Thyroid gland (tissue), 4 donors: ENCODE measurements at places on chromosomes 12 and 14.

- no peak for DNase-seq
Observed at GRCh38 chr14:80419345-80419744, 208.0 kb upstream of the DIO2 start.

GRCh38 chr12:11653215-11653753 lies 3.8 kb downstream of the ETV6 start:
- peak; percentile 36 for DNase-seq

DNA sequence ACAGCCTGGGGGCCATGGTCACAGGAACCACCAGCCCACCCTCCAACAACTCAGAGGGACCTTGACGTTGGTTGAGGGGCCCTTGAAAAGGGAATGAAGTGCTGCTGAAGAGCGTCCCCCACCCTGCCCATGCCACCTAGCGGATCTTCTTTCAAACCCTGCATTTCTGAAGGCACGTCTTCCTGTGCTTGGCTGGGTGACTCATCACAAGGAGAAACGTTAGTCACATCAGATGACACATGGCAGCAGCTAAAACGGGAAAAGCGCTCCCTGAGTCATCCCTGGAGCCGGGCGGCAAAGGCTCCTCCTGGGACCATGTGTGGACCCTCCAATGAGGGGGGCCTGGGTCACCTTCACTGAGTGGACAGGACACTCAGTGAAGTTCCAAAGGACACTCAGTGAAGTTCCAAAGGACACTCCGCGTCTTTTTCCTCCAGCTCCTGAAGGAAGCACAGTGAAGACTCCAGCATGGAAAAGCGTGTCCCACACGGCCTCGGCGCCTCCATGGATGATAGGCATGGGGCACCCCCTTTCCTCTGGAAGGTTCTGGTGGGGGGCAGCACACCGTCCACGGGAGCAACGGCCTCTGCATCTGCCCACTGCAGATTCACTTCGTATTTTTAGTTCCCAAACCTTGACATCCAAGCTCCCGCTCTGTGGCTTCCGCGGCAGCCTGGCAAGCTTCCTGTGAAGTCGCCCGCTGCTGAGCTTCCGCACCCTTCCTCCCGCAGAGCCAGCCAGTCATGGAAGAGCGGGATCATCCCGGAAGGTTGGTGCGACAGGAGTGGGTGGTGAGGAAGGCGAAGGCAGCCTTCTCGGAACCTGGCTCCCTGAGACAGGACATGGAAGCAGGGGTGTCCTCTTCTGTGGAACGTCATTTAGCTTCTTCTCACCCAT lies 383.4 kb downstream of the VRK1 start:
- DNase-seq, result no peak

DNA sequence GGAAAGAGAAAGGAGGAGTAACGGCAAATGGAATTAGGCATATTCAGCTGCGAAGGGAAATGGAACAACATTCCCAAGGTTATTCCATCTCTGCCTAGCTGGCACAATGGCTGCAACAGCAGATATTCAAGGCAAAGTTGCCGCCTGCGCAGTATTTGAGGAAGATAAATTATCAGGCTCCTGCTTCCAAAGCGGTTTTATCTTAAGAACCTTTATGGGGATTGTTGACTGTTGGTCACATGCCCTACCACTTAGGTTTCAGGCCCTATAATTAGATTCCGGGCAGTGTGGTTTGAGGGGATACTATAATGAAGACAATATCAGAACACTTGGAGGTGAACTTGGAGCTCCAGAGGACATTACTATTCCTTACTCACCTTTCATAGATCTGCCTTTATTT lies 99.7 kb downstream of the FGD4 start:
- DNase-seq, result no peak

GRCh38 chr14:97401714-97402113 lies 604.5 kb downstream of the VRK1 start:
- no peak for DNase-seq

GRCh38 chr14:79730196-79730595 lies 481.1 kb downstream of the DIO2 start:
- no peak for DNase-seq

GRCh38 chr12:51962737-51963136 lies 11.2 kb downstream of the ACVR1B start:
- no peak for DNase-seq

DNA sequence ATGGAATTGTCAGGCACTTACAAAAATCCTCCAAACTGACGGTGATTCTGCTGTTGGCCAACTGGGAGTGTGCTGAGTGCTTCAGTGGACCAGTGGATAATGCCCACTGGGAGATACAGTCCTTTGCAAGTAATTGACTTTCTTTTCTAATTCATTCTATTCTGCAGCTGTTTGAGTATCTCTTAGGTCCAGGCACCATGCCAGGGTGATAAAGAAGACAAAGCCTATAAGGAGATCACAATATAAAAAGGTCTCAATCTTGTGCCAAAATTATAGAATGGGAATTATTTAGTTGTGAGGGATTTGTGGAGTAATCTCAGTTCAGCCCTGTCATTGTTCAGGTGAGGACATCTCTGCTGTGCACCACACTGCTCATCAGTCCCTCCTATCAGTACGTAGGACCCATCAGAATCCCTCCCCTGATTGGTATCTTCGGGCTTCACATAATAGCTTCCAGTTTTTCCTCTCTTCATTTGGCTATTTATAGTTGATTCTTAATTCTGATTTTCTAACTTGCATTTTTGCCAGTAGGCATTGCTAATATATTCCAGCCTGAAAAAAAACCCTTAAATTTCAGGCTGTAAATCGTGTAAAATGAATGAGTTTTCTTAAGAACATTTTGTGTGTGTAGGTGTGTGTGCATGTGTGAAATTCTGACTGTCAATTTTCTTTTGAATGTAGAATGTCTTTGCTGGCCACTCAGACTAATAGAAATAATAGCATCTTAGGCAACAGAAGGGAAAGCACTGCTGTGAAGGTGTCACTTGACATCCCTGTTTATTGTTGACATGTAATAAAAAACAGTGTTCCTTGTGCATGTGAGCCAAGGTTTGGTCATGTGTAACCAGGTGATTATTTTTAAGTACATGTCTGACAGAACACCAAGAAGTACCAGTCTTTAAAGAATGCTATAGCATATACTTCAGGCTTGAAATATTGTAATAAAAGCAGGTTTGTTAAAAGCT lies 457.6 kb upstream of the RGS6 start:
- no peak for DNase-seq

GRCh38 chr14:79483477-79484388 lies 727.6 kb downstream of the DIO2 start:
- DNase-seq, result no peak

DNA sequence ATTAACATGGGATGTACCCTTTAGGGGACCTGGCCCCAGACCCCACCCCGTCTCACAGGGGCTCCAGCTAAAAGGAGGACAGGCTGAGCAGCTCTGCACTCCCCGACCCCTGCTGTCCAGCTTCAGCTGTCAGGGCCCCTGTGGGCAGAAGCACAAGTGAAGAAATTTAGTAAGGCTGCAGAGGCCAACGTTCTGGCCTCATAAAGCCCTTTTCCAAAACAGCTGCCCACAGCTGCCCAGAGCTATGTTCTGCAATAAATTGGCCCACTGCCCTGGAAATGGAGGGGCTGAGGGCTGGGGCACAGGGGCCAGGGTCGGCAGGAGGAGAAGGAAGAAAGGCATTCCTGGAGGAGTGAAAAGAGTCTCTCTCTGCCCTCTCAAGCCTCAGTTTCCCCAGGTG lies 357.1 kb downstream of the BCL11B start:
- DNase-seq, result no peak

DNA sequence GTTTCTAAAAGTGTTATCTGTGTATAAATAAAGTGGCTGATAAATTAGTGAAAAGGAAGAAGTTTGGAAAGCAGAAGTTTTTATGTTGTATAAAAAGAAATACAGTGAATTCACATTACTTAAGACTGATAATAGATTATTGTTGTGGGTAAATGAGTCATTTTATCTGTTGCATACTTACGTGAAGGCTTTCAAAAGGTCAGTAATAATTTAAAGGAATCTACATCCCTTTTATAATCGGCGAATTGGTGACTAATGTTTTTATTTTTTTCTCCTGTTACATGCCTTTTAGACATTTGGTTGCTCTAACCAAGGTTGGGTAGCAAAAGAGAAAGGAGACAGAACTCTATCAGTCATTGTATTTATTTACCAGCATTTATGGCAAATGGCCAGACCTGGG lies 155.9 kb downstream of the SLC41A2 start:
- DNase-seq, result no peak

- no peak for DNase-seq
Observed at GRCh38 chr14:20617138-20618003, 24.1 kb downstream of the OR6S1 start.

DNA sequence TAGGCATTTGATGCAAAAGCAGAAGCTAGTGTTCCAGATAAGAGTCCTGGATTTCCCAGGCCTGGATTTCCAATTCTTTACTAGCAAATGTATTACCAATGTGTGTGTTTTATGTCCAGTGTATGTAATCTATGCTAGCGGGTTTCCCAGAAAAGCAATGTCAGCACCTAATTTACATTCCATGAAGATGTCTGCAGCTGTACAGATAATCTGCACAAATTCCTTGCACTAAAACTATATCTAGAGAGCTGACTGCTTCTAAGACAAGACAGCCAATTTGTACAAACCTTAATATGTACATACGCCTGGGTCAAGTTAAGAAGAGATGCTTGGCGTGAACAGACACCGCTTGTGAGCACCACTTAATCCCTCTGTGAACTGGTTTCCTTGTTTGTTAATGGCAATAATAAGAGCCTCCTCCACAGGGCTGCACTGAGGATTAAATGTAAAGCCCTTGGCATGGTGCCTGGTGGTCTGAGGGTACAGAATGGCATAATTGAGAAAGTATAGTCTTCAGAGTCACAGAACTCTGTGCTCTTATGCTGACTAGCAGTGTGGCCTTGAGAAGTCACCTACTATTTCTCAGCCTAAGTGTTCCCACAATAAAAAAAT lies 185.6 kb downstream of the EPS8 start:
- no peak for DNase-seq

GRCh38 chr12:82857276-82857675 lies 170.6 kb downstream of the TMTC2 start:
- no peak for DNase-seq

DNA sequence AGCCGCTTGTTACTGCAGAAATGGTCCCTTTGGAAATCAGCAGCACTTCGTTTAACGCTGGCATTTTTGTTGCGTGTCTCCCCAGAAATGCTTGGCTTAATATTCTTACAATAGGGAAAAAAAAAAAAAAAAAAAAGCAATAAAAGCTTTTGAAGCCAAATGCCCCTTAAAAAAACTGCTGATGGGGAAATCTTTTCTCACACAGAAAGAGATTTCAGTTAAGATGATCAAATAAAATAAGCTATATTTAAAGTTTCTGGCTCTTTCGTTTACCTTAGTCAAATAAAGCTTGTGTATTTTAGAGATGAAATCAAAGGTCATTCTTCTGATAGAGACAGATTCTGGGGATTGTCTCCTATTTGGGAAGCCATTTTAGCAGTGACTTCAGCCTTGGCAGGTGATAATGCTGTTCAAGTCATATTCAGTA lies 52.4 kb upstream of the FRS2 start:
- DNase-seq, result no peak

GRCh38 chr12:104672501-104673265 lies 215.9 kb downstream of the CHST11 start:
- DNase-seq, result peak; percentile 90

- no peak for DNase-seq
Observed at GRCh38 chr12:104974626-104975290, 11.4 kb upstream of the NOPCHAP1 start.

- DNase-seq, result no peak
Observed at GRCh38 chr12:1122786-1123185, 131.8 kb downstream of the ERC1 start.

DNA sequence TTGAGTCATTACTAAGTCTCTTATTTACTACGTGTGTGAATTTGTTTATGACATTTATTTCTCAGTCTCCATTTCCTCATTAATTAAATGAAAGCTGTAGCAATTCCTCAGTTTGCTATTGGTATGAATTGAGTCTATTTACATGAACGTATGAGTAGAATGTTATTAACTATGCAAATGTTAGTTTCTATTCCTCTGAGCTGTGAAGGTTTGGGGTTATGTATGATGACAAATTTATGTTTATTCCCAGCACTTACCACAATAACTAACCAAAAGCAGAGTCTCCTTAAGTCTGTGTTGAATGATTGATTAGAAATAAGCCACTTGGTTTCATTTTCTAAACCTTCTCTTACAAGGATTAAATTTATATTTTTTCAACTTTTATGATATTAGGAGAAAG lies 1340.9 kb downstream of the FSCB start:
- DNase-seq, result no peak

- no peak for DNase-seq
Observed at GRCh38 chr12:7096006-7096932, 4.0 kb upstream of the C1R start.

- DNase-seq, result peak; percentile 87
Observed at GRCh38 chr12:108312693-108313189, 26.4 kb downstream of the CMKLR1 start.

GRCh38 chr12:60644076-60644475 lies 1048.2 kb downstream of the SLC16A7 start:
- DNase-seq, result no peak

GRCh38 chr12:131164096-131164872 lies 210.6 kb downstream of the ADGRD1 start:
- no peak for DNase-seq

DNA sequence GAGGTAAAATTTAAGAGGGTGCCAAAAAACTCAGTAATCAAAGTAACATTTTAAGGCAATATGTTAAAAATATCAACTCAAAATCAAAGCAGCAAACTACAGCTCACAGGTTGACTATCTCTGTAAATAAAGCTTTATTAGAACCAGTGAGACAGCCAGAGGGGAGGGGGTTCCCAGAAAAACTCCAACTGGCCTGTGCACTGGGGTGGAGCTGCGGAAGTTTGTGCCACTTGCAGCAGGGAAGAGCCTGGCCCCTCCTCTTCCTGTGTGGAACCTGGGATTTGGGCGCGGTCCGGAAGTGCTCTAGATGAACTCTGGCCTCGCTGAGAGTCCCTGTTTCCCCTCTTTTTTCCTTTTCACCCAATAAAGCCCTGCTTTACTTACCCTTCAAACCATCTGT lies 8.1 kb downstream of the STON2 start:
- no peak for DNase-seq

GRCh38 chr14:57933349-57933748 lies 67.5 kb upstream of the SLC35F4 start:
- no peak for DNase-seq

GRCh38 chr12:10722905-10723746 lies at the start of gene YBX3:
Gene YBX3, minus strand, starts transcription at chr12:10723323. Its CDS starts 212 bp downstream, at chr12:10723111.
- peak; percentile 90 for DNase-seq

GRCh38 chr14:71803539-71804260 lies 128.5 kb upstream of the RGS6 start:
- DNase-seq, result no peak

DNA sequence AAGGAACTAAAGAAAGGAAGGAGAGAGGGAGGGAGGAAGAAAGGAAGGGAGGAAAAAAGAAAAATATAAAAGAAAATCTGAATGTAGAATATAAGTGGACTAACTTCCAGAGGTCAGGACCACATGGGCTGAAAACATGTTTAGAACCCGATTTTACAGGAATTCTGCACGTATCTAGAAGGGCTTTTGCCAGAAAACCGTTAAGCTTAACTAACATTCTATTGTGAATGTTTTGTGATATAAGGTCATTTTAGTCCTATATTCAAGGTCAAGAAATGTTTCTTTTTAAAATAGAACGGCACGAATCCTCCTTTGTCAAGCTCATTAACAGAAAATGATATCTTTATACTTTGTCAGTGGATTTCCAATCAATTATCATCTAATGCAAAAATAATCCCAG lies 13.1 kb downstream of the PTCSC3 start:
- DNase-seq, result no peak
